SK-N-SH (cell line): ENCODE measurements at places on chromosomes 5 and 9.

GRCh38 chr5:54616031-54616430 lies 98.5 kb downstream of the SNX18 start:
- no peaks in the 10 kb centered on the region for H3K4me1 ChIP-seq
- no peak for DNase-seq
- no peak overlapping the region for H3K27ac ChIP-seq
- no peak overlapping the region for H3K4me3 ChIP-seq
- no peaks in the 10 kb centered on the region for H3K36me3 ChIP-seq

- no peak overlapping the region for H3K27ac ChIP-seq
- H3K36me3 ChIP-seq = no peaks in the 10 kb centered on the region
- DNase-seq = no peak
- no peaks in the 10 kb centered on the region for H3K27me3 ChIP-seq
- no peaks in the 10 kb centered on the region for H3K4me1 ChIP-seq
These were observed 82.6 kb upstream of the ADAMTS19 start for GRCh38 chr5:129377504-129377903.

DNA sequence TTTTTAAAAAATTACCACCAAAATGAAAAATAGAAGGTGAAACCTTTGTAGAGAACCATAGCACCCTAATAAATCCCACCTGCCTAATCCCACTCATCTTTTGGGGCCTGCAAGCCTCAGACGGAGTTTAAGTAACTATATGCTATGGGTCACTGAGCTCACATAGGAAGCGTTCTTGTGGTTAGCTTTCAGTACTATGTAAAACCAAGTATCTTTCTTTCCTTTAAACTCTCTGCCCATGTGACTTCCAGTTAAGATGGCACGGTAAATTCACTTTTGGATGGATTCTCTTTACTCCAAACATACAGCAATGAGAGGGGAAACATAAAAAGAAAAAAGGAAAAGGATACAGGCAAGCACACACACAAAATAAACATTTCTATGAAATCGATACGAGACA lies 50.9 kb downstream of the FANCC start:
- no peaks in the 10 kb centered on the region for H3K36me3 ChIP-seq
- H3K27me3 ChIP-seq = no peaks in the 10 kb centered on the region
- peaks cover 34% of the 10 kb centered on the region for H3K4me1 ChIP-seq
- DNase-seq = no peak

DNA sequence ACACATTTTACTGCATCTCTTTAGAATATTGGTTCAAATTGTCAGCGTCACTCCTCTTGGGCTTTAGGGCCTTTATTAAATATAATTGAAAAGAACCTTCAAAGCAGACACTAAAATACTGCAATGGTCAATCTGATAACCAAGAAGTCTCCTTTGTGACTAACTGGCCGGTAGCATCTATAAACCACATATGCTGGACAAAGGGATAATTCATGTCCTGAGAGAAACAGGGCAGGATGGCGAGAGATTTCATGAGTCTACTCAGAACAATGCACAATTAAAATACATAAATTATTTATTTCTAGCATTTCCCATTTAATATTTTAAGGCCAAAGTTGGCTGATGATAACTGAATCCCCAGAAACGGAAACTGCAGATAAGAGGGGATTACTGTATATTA lies 1083.4 kb upstream of the CDH18 start:
- H3K4me3 ChIP-seq = no peak overlapping the region
- no peaks in the 10 kb centered on the region for H3K27me3 ChIP-seq
- no peaks in the 10 kb centered on the region for H3K4me1 ChIP-seq
- DNase-seq = no peak

- H3K36me3 ChIP-seq = peaks cover 42% of the 10 kb centered on the region; the same call in 1 of the 2 replicates
- no peak overlapping the region for H3K27ac ChIP-seq
- no peak for DNase-seq
- no peak overlapping the region for H3K4me3 ChIP-seq
- H3K4me1 ChIP-seq = peaks cover 16% of the 10 kb centered on the region
- no peaks in the 10 kb centered on the region for H3K27me3 ChIP-seq
These were observed 3.6 kb downstream of the MGAT4B start for GRCh38 chr5:179802950-179803562.

DNA sequence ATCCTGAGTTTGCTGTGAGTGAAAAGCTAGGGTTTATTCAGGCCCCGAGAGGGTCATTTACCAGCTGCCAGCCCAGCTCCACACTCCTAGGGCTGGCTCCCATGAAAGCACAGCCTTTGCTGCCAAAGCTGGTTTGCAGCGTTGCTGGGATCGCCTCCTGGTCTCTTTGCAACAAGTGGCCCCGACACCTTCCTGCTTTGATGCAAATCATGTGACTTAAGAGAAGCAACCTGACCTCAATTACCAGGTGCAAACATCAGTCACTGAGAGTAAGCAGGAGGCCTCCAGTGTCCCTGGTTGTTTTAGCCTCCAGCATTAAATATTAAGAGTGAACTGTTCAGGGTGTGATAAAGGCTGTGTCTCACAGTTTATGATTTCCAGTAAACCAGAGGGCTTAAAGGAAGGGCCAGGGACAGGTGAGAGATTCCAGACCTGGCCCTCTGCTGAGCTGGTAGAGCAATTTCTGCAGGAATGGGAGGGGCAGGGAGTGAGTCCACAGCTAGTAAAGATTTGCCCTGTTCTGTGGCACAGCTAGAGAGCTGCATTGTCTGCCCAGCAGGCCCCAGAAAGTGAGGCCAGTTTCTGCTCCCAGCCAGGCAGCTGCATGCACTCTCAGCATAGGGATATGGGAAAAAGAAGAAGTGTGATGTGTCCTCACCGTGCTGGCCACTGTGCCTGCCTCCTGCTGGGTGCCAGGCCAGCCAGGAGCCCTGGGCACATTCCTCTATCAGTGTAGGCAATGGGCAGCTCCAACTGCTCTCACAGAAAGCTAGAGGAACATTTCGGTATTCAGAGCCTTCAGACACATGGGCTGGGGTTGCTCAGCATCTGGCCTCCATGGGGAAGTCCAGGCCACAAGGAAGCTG lies 58.0 kb downstream of the SLC22A5 start:
- peak overlapping the region; percentile 80 for H3K27ac ChIP-seq
- DNase-seq = peak; percentile 36
- no peaks in the 10 kb centered on the region for H3K27me3 ChIP-seq
- no peaks in the 10 kb centered on the region for H3K36me3 ChIP-seq
- peaks cover 39% of the 10 kb centered on the region for H3K4me1 ChIP-seq

DNA sequence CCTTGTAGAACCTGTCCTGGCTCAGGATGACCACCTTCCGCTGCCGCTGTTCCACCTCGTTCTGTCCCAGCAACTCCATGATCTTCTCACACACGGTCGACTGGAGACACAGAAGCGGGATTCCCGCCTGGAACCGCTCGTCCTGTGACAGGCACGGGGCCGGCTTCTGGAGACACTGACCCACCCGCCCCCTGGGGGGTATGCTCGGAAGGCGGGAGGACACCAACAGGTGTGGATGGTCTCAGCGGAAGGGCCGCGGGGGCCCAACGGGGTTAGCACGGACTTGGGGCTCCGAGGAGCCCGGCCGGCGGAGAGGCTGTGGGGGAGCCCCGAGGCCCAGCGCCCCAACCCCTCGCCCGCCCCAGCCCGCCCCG lies 530 bp downstream of the UCK1 start:
- DNase-seq = peak; percentile 84
- no peaks in the 10 kb centered on the region for H3K27me3 ChIP-seq
- H3K36me3 ChIP-seq = peaks cover 25% of the 10 kb centered on the region; the same call in 1 of the 2 replicates
- peaks cover 12% of the 10 kb centered on the region; the same call in 1 of the 2 replicates for H3K4me1 ChIP-seq

DNA sequence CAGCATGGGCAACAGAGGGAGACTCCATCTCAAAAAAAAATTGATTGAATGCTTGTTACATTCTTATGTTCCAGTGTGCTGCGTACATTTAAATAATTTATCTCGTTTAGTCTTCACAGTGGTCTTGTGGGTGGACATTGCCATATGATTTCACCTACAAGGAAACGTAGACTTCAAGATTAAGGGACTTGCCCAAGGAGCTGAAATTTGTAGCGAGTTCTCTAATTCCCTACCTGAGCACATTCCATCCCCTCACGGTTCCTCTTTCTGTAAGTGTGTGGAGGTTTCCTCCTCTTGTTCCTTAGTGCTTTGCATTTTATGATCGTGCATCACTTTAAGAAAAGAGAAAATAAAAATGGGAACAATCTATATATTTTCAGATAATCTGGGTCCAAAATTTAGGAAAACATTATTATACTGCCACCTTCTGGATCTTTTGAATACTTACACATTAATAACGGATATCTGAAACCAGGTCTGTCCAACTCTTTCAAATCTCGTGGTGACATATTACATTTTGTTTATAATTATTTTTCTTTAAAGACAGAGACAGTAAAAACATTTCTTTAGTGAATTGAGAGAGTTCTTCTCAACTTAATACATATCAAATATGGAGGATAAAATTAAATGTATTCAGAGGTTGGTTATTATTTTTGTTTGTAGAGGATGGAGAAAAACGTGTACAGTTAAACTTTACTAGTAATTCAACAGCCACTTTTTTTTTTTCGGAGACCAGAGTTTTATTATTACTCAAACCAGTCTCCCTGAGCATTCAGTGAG lies 29.9 kb upstream of the C7 start:
- peak; percentile 41 for DNase-seq
- H3K27ac ChIP-seq = no peak overlapping the region
- H3K4me1 ChIP-seq = no peaks in the 10 kb centered on the region

GRCh38 chr9:126415741-126416370 lies 89.2 kb downstream of the MVB12B start:
- no peak overlapping the region for H3K27ac ChIP-seq
- no peaks in the 10 kb centered on the region for H3K4me1 ChIP-seq
- H3K4me3 ChIP-seq = no peak overlapping the region
- H3K27me3 ChIP-seq = no peaks in the 10 kb centered on the region
- no peak for DNase-seq
- H3K36me3 ChIP-seq = peaks cover 5% of the 10 kb centered on the region; the same call in 1 of the 2 replicates

DNA sequence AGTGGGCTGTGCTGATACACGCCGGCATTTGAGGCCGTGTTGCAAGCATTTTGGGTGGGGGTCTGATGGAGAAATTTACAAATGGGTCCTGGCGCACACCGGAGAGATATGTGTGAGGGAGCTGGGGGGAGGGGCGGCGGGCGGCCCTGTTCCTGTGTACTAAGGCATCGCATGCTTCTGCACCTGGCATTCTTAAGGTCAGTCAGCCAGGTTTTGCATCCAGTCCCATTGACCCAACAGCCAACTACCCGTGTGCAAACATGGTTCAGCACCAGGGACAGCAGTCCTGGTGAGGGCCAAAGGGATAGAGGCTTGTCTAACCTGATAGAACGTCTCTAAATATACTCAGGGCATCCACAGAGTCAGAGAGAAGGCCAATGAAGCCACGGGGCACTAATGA lies 839 bp downstream of the GABRG2 start:
- no peaks in the 10 kb centered on the region for H3K27me3 ChIP-seq
- peak; percentile 1 for DNase-seq
- no peaks in the 10 kb centered on the region for H3K4me1 ChIP-seq

GRCh38 chr9:129011761-129012181 lies 16.4 kb downstream of the SH3GLB2 start:
- H3K4me1 ChIP-seq = no peaks in the 10 kb centered on the region
- no peak for DNase-seq
- H3K36me3 ChIP-seq = peaks cover 3% of the 10 kb centered on the region
- H3K4me3 ChIP-seq = no peak overlapping the region
- no peak overlapping the region for H3K27ac ChIP-seq

GRCh38 chr5:103562453-103563157 lies at the start of gene NUDT12:
Gene NUDT12, minus strand, starts transcription at chr5:103562789. Its CDS starts 2,541 bp downstream, at chr5:103560248.
- peak; percentile 89 for DNase-seq
- H3K27me3 ChIP-seq = no peaks in the 10 kb centered on the region
- H3K4me1 ChIP-seq = no peaks in the 10 kb centered on the region
- H3K4me3 ChIP-seq = peak within 1 kb of the TSS; percentile 79
- peak within 1 kb of the TSS; percentile 94 for H3K27ac ChIP-seq

GRCh38 chr5:132687995-132688394 lies 14.2 kb downstream of the IL4 start:
- DNase-seq = no peak
- peaks cover 7% of the 10 kb centered on the region for H3K36me3 ChIP-seq
- no peak overlapping the region for H3K27ac ChIP-seq
- no peak overlapping the region for H3K4me3 ChIP-seq
- no peaks in the 10 kb centered on the region for H3K4me1 ChIP-seq
- H3K27me3 ChIP-seq = no peaks in the 10 kb centered on the region

- H3K36me3 ChIP-seq = no peaks in the 10 kb centered on the region
- H3K27me3 ChIP-seq = no peaks in the 10 kb centered on the region
- no peak overlapping the region for H3K27ac ChIP-seq
- H3K4me3 ChIP-seq = no peak overlapping the region
- no peaks in the 10 kb centered on the region; the same call in 1 of the 2 replicates for H3K4me1 ChIP-seq
These were observed 66.9 kb downstream of the SYK start for GRCh38 chr9:90868555-90868954.

GRCh38 chr9:38029915-38030638 lies 39.0 kb downstream of the SHB start:
- H3K27ac ChIP-seq = no peak overlapping the region; the same call in 1 of the 2 replicates
- no peak overlapping the region for H3K4me3 ChIP-seq
- peaks cover 60% of the 10 kb centered on the region for H3K4me1 ChIP-seq
- H3K36me3 ChIP-seq = peaks cover 2% of the 10 kb centered on the region; the same call in 1 of the 2 replicates
- H3K27me3 ChIP-seq = no peaks in the 10 kb centered on the region

- peaks cover 5% of the 10 kb centered on the region; the same call in 1 of the 2 replicates for H3K36me3 ChIP-seq
- no peak overlapping the region for H3K4me3 ChIP-seq
- DNase-seq = no peak
- no peaks in the 10 kb centered on the region for H3K27me3 ChIP-seq
- H3K27ac ChIP-seq = no peak overlapping the region
These were observed 1.9 kb downstream of the B4GALT7 start for GRCh38 chr5:177601577-177602457.

- no peak overlapping the region for H3K27ac ChIP-seq
- DNase-seq = no peak
- no peaks in the 10 kb centered on the region for H3K36me3 ChIP-seq
- peaks cover 4% of the 10 kb centered on the region; the same call in 1 of the 2 replicates for H3K27me3 ChIP-seq
- H3K4me1 ChIP-seq = peaks cover 6% of the 10 kb centered on the region; the same call in 1 of the 2 replicates
- no peak overlapping the region for H3K4me3 ChIP-seq
These were observed 31.9 kb upstream of the C5orf58 start for GRCh38 chr5:170200876-170201275.

- no peak overlapping the region for H3K27ac ChIP-seq
- H3K36me3 ChIP-seq = no peaks in the 10 kb centered on the region
- peaks cover 13% of the 10 kb centered on the region for H3K4me1 ChIP-seq
- H3K4me3 ChIP-seq = no peak overlapping the region
- no peaks in the 10 kb centered on the region for H3K27me3 ChIP-seq
- DNase-seq = no peak
These were observed 57.6 kb downstream of the MAMDC2 start for GRCh38 chr9:70101265-70101664.

GRCh38 chr5:56674441-56674840 lies 140.9 kb upstream of the MAP3K1 start:
- DNase-seq = no peak
- no peaks in the 10 kb centered on the region for H3K27me3 ChIP-seq
- no peak overlapping the region for H3K27ac ChIP-seq
- peaks cover 3% of the 10 kb centered on the region; the same call in 1 of the 2 replicates for H3K4me1 ChIP-seq
- H3K36me3 ChIP-seq = no peaks in the 10 kb centered on the region

GRCh38 chr9:92895812-92896436 lies 18.1 kb upstream of the ZNF484 start:
- no peak overlapping the region for H3K4me3 ChIP-seq
- H3K27ac ChIP-seq = no peak overlapping the region
- H3K27me3 ChIP-seq = no peaks in the 10 kb centered on the region
- DNase-seq = no peak
- no peaks in the 10 kb centered on the region for H3K4me1 ChIP-seq

DNA sequence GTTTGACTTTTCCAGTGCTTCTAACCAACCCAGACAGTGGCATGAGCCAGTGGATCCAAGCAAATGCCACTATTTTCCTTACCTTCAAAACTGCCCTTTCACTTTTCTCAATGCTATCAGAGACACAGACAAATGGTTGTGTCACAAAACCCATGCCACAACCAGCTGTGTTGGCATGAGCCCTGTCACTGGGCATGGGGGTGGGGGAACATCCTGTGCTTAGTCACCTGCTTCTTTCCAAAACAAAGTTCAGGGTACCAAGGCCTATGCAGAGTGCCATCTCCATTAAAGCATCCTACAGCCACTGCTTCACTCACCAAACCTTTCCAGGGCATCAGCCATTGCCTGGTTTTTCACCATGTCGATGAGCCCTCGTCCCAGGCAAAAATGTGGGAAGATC lies 30.1 kb downstream of the NIPSNAP3B start:
- peaks cover 19% of the 10 kb centered on the region for H3K36me3 ChIP-seq
- no peak overlapping the region for H3K4me3 ChIP-seq
- no peaks in the 10 kb centered on the region for H3K27me3 ChIP-seq
